ENCODE measurements at places on chromosomes 16 and 17.

DNA sequence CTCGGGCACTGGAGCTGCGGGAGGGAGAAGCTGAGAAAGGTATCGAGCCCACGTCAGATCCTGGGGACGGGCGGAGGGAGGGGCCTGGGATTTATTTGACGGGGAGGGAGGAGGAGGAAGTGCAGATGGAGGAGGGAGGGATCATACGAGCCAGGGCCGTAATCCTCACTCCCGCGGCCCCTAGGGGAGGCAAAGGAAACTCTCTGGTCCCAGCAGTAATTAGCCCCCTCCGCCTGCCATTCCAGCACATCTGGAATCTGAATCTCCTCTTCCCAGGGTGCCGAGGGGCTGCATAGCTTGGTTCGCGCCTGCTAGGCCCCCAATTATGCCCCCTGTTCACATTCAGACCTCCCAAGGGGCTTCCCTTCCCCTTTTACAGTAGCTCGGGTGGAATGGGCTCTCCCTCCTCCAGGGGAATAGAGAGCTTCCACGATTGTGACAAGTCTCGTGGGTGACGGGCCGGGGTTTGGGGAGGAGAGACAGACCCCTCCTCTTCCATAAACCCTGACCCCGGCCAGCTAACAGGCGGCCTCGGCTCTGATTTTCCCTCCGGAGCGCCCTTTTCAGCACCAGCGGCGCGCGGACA, at the start of gene SEZ6L2:
Gene SEZ6L2 (minus strand): TSS at position 35 of the 586 bp plus-strand sequence. CDS start 531 bp downstream, outside the sequence.
- peak; percentile 96 for DNase-seq

- DNase-seq, result no peak
These were observed 73.8 kb downstream of the C17orf58 start for GRCh38 chr17:67922503-67922902.

GRCh38 chr17:47812146-47812920, 9.3 kb downstream of the OSBPL7 start:
- no peak for DNase-seq

GRCh38 chr17:35468475-35468874, 19.9 kb upstream of the SLFN13 start:
- DNase-seq, result no peak
